ENCODE measurements at places on chromosomes 6 and 20. TPM values are rescaled to one million over a fixed set of nuclear protein-coding genes. Genes with fewer than 3 reads are reported as not detected.

The FKBP1C gene
- total RNA-seq: 2.1 TPM

The DZANK1 gene
- total RNA-seq: 2.0 TPM

The CCM2L gene
- total RNA-seq: 0.22 TPM

The LZTS3 gene
- 6.7 TPM for total RNA-seq

The NRSN1 gene
- not detected for total RNA-seq

The SULF2 gene
- 27.8 TPM for total RNA-seq

The NR2E1 gene
- 0.07 TPM for total RNA-seq
